ENCODE measurements at places on chromosomes 3 and 15.

DNA sequence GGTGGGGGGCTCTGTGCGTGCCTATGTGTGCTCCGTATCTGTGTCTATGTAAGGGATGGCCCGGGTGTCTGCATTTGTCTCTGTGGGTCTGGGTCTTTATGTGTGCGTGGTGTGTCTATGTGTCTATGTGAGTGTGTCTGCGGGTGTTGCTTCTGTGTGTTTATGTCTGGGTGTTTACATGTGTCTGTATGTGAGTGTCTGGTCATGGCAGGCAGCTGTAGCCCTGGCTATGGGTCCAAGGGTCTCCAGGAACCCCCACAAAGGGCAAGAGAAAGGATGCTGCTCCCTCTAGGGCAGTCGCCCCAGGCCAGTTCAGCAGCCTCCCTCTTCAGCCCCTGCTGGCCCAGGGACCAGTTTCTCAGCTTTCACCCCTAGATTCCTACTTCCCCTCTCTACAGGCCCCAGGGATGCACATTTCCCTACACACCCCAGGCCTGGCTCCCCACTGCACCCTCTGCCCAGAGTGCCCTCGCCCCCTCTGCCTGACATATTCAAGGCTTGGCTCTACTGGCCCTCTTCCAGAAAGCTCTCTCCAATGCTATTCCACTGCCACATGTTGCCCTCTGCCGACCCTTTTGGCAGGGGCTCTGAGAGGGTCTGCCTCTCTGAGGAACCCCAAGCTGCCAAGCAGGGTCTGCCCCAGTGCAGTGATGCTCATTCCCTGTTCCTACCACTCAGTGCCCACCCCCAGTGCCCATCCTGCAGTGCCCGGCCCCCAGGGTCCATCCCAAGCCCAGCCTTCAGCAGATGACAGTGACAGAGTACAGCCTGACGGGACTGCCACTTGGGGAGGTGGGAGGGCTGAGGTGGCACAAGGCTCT is 1.0 kb upstream of the MYL3 start:
- no peak for DNase-seq

- no peak for DNase-seq
Measured at GRCh38 chr3:158750016-158750415, 17.8 kb upstream of the RARRES1 start.

DNA sequence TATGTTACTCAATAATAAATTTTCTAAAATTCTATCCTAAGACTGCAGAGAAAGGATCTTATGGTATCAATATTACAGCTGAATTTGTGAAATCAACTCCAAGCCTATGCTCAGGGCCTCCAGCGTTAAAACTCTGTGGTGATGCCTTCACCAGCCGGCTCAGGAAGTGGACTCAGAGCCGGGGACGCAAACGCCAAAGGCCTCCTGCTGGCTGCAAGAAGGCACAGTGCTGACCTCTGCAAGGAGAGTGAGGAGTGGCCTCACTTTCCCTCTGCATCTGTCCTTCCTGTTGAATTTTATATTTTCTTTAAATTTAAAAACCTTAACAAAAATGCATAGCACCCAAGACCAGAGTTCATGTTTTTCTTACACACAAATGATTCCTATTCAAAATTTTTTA is 48.5 kb downstream of the HERC2 start:
- no peak for DNase-seq

DNA sequence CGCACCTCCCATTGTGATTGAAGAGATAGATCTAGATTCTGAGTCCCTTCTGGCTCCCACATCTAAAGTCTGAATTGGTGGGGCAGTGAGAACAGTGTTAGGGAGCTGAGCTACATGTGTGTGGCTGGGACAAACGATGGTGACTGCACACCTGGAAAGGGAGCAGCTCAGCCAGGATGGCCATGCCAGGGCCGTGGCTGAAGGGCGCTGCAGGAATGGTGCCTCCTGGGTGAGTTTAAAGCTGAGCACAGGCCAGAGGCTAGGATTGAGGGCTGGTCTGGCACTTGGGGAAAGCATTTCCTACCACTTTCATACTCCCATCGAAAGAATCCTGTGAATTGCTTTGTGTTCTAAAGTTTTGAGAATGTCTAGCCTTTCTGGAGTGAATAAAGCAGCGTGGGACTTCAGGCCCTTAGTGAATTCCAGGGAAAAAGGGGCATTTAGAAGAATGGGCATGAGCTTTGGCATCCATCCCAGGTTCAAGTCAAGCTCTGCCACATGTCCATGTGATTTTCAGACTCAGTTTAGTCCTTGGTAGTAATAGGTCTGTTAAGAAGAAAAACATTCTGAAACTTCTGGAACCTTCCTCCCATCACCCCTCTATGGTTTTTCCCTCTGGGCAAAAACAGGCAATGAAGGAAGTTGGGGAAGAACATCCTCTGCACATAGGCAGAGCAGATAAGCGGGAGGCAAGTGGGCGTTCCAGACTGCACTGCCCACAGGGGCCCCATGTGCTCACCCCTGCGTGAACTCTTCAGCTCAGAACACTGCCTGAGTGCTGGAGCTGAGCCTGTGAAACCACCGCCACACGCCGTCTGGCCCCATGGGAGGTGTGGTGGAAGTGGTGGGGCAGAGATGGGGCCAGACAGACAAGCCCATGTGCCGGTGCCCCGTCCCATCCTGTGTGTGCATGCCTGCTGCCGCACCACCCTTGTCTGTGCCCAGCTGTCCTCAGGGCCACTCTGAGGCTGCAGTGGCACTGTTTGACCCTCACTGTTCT is 12.9 kb upstream of the CPNE9 start:
- DNase-seq: no peak

DNA sequence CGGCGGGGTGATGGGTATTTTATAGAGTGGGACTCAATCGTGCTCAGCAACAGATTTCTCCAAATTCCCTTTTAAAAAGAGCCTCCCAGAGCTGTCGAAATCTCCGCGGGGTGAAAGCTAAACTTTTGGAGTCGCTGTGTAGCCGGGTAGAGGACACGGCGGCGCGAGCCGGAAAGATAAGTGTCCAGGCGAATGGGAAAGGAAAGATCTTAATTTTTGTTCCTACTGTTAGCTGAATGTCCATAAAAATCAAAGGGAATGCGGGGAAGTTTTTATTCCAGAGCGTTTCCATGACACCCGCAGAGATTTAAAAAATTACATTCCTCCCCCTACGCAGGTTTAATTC is 9.1 kb downstream of the EOMES start:
- no peak for DNase-seq

DNA sequence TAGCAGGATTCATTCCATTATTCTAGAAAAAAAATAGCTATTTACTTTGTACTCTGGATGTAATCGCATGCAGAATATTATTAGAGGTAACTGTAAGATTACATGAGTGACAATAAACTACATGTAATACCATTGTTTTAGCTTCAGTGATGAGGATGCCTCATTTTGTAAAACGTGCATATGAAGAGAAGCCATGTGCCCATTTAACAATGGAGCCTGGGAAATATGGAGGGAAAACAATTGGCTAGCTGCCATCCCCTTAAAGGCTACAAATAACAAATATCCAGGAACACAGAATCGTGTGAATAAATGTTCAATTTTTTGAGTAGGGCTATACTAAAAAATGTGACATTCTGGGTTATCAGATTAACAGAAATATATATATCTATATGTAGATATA is 151.1 kb downstream of the SAMMSON start:
- no peak for DNase-seq

DNA sequence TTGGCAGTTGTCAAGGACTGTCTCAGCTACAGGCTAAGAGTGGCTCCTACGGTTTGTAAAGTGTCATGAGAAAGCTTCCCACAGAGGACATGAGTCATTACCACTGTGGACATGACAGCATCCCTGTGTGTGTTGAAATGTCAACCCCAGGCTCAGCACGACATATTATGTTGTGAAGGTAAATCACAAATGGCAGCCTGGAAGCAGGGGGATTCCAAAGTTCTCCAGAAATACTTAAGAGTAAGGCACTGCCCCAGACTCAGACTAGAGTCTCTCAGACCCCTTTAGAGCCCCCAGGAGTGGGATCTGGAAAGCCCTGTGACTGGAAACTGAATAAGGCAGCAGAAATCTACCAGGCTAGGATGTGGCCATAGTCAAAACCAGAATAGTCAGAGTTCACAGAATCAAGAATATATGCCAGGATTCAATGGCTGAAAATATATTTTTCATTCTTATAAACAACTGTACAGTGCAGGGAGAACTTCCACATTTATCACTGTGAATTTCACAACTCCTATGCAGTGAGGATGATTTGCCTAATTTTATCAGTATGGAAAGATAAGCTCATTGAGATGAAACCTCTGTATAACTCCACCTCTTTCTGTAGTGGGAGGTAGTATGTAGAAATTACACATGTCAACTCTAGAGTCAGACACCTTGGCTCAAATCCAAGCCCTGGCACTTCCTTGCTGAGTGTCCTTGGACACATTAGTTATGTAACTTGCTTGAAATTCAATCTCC is 237.1 kb upstream of the CFAP20DC start:
- no peak for DNase-seq
